PC-9 (cell line): ENCODE measurements at places on chromosomes 12 and 14.

DNA sequence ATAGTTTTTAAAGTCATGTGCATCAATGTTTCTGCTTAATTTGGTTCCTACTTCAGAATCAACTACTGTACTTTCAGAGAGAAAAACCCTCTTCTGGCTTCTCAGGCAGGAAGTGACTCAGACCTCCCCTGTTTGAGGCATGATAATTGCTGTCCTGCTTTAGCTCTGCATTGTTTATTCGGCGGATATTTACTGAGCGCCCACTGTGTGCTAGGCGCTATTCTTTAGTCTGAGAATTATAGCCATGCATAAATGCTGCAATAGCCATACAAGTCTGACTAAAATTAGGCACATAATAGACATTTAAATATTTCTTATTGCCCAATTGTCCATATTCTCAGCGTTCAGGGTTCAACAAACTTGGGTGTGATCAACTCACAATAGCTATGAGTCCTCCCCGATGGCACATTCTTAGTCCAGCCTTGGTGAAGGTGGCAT is 6.1 kb upstream of the AMIGO2 start:
- DNase-seq, result no peak

- DNase-seq, result no peak
Observed at GRCh38 chr12:76409074-76409473, 60.9 kb upstream of the BBS10 start.

- DNase-seq, result no peak
Observed at GRCh38 chr14:56357428-56357827, 222.2 kb upstream of the TMEM260 start.

DNA sequence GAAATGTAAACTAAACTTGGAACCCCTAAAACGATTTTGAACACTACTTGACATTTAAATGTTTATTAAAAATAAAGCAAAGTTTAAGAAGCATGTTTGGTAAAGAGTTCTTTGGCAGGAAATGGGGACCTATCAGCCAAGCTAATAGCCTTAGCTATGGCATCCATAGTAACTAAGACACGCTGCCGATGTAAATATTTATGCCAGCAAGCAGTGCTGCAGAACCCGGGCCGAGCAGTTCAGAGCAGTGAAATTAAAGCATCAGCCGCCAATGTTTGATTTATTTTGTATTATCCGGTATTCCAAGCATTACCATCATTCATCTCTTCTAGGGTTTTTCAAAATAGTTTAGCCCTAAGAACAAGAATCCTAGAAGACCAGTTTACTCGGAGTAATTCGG is 61.6 kb downstream of the PPP2R5C start:
- no peak for DNase-seq

DNA sequence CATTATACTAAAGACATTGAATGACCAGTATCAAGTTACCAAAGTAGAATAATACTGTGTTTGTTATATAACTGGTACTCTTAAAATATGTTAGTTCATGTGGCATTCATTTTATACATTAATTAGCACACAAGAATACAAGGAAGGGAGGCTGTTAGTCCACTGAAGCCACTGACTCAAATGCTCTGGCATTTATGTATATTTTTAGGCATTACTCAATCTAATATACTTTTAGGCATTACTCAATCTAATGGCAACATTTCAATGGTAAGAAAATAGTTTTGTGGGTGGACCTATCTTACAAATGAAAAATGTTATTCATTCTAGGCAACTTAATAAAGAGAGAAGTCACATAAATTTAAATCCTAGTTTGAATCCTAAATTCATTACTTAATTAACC is 874.4 kb upstream of the USP15 start:
- no peak for DNase-seq

GRCh38 chr14:56237398-56237797 is 119.2 kb downstream of the PELI2 start:
- no peak for DNase-seq

DNA sequence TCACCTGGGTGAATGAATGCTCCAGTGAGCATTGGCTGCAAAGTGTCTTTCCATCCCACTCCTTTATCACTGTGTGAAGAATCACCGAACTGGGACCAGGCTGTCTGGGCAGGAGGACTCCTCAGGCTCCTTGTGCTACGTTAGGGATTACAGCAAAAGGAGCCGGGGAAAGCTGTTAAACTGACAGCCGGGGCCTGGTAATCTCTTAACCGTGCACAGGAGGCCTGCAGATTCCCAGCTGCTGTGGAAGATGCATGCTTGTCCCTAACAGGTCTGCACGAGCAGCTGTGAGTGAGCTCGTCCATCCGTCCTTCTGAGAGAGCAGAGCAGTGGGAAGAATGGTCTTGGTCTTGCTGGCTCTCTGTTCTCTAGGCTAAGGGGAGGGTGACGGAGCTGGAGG is 231.5 kb downstream of the AACS start:
- DNase-seq, result no peak

GRCh38 chr12:1644534-1645438 is 15.8 kb downstream of the WNT5B start:
- DNase-seq, result no peak
